ENCODE measurements at places on chromosomes 16 and 17.

DNA sequence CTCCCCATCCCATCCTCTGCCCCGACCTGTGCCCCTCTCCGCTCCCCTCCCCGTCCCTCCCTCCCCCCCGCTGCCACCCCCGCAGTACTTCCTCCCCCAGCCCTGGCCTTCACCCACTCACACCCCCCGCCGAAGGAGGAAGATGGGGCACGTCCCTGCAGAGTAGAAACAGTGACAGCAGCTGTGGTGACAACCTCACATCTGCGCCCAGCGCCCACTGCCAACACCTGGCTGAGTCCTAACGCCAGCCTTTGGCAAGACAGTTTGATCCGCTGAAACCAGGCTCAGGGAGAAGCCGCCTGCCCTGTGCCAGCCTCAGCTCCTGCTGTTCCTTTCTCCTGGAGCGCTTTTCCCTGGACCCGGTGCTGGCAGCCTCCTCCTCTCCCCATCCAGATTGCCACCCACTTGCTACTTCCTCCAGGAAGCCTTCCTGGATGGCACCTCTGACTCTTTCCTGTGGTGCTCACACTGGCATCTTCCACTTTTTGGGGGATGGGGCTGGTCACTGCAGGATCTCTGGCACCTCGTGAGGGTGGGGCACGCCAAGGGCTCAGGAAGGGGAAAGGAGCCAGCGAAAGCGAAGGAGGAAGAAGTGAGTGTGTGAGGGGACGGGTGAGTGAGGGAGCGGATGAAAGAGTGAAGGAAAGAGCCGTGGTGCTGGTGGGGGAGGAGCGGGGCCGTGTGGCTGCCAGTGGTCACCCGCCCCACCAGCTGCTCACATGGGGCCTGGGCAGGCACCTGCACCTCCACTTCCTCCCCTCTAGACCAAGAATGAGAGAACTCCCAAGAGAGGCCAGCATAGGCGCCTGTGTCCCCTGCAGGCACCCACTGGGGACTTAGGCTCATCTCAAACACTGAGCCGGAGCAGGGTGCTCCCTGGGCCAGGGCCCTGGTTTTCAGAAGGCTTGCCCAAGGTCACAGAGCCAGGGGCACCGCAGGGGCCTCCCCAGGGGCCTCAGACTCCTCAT is 27.0 kb downstream of the ZFPM1 start:
- no peak for DNase-seq

DNA sequence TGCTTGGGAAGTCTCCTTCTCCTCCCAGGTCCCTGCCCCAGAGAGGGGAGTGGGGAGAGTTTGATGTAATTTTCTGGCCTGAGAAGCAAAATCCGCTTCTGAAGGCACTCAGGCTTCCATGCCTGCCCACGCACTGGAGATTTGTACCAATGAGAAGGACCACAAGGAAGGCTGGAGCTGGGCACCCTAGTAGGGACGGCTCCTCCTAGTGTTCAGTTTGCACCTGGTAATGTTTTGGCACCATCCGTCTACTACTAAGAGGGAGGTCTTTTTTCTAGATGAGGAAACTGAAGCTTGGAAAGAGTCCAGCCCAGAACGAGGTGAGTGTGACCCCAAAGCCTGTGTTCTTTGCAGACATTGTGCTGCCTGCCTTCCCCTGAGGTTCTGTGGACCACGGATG is 83.6 kb upstream of the NLRP1 start:
- no peak for DNase-seq

DNA sequence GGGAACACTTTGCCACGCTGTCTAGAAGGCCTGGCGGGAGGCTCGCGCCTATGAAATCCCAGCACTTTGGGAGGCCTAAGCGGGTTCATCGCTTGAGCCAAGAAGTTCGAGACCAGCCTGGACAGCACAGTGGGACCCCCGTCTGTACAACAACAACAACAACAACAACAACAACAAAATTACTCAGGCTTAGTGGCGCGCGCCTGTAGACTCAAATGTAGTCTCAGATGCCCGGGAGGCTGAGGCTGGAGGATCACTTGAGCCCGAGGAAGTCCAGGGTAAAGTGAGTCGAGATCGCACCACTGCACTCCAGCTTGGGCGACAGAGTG is 297 bp upstream of the SLFN13 start:
- no peak for DNase-seq

GRCh38 chr17:72656130-72656763 is 436.2 kb downstream of the SLC39A11 start:
- DNase-seq: no peak

GRCh38 chr16:73054813-73055482 is 7.0 kb upstream of the ZFHX3 start:
- DNase-seq: no peak

- no peak for DNase-seq
These were observed 54.9 kb upstream of the MYH10 start for GRCh38 chr17:8685381-8685780.

DNA sequence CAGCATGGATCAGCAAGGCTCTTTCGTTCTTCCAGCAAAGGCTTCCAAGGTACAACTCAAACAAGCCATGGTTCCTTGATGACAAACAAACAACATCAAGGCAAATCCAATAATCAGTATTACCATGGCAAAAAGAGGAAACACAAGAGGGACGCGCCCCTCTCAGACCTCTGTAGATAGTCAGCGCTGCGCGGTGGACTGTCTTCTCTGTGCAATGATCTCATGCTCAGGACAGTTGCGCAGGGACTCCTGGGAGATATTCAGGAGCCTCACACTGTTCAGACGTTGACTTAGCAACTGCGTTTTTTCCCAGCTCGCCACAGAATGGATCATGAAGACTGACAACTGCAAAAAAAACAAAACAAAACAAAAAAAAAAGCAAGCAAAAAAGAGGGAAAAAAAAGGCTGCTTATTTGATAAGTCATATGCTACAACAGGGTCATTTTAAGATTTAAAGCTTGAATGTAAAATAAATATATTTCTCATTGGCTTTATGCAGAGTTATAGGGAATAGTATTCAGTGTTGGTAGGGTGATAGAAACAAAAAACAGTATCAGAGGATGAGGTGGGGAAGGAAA is 37.1 kb upstream of the ADCY7 start:
- no peak for DNase-seq

- no peak for DNase-seq
These were observed 58.7 kb downstream of the CMC2 start for GRCh38 chr16:80947708-80948625.

- DNase-seq: no peak
These were observed 302.9 kb upstream of the XYLT1 start for GRCh38 chr16:17773698-17774101.

- no peak for DNase-seq
These were observed 32.5 kb downstream of the USP32 start for GRCh38 chr17:60359415-60359814.

- DNase-seq: peak; percentile 17
These were observed 17.0 kb upstream of the BRCA1 start for GRCh38 chr17:43142153-43142552.

GRCh38 chr17:36899250-36900159 is 37.8 kb upstream of the LHX1 start:
- DNase-seq: no peak

- DNase-seq: no peak
These were observed 8.5 kb downstream of the ITGA3 start for GRCh38 chr17:50064253-50065001.

DNA sequence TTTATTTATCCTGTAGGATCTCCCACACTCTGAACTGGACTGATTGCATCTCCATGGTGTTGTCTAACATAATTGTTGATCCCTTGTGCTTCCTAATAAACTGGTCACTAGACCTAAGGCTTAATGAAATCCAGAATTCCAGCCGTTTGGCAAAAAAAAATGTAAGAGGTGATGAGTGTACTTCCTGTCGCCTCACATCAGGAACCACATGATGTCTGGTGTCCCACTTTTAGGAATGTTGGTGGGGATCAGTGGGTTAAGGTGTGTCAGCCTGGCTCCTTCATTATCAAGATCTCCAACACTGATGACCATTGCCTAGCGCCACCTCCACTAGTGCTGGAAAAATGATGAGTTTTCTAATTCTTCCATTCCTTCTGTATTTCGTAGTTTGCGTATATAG is 18.6 kb upstream of the LONP2 start:
- no peak for DNase-seq

- DNase-seq: no peak
These were observed 105.8 kb upstream of the SDK2 start for GRCh38 chr17:73749928-73750605.

- peak; percentile 94 for DNase-seq
These were observed 10.3 kb upstream of the ZFP90 start for GRCh38 chr16:68528686-68529379.

DNA sequence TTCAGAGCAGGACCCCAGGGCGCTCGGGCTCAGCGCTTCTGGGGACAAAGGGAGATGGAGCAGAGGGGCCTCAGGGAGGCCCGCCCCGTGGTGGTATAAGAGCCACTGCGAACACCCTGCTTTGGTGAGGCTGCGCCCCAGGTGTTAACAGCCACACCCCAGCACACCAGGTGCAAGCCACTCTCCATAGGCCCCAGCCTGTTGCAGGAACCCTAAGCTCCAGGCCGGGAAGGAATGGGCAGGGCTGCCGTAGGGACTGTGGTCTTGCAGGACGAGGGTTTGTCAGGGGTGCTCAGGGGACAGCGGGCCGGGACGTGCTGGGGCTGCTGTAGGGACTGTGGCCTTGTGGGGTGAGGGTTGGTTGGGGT is 17.0 kb upstream of the SSTR5 start:
- no peak for DNase-seq

- DNase-seq: no peak
These were observed 17.2 kb upstream of the CLEC18C start for GRCh38 chr16:70156207-70156978.

- no peak for DNase-seq
These were observed 1324.9 kb upstream of the CDH8 start for GRCh38 chr16:63361032-63361624.

GRCh38 chr17:30961209-30962188 is 9.3 kb upstream of the RNF135 start:
- DNase-seq: no peak

DNA sequence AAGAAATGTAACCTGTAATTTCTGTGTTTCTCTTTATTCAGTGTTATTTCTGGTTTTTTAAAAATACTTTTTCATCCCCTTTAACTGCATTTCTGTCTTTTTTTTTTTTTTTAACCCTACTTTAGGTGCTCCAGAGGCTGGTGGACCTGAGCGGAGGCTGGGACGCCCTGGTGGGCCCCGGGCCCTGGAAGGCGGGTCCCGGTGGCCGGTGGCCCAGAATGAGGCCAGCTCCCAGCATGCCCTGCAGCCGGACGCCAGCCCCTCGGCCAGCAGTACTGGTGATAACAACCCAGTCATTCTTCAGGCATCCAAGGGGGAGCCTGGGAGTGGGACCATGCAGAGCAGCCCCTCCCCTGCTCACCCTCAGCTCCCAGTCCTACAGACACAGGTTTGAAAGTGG is 1.5 kb downstream of the SRCAP start:
- no peak for DNase-seq

GRCh38 chr16:87964049-87964659 is 12.9 kb downstream of the BANP start:
- DNase-seq: no peak

Measured in activated CD8-positive, alpha-beta memory T cell treated with anti-CD3 and anti-CD28 coated beads, Interleukin-2, amount 50 U/mL, for 48 hours (primary cell).